ENCODE measurements at places on chromosomes 3 and 15. TPM values are rescaled to one million over a fixed set of nuclear protein-coding genes. Genes with fewer than 3 reads are reported as not detected.
A peak's percentile ranks its signal among the peaks of the same experiment; 100 is the strongest.

- no peaks in the 10 kb centered on the region for H3K27me3 ChIP-seq
- H3K27ac ChIP-seq, result no peak overlapping the region
- no peak overlapping the region for H3K4me3 ChIP-seq
- no peaks in the 10 kb centered on the region for H3K36me3 ChIP-seq
These were observed 254.1 kb downstream of the SLC9A9 start for GRCh38 chr3:143594206-143594605.

GRCh38 chr3:38740537-38740936 lies 75.5 kb downstream of the SCN10A start:
- no peaks in the 10 kb centered on the region for H3K27me3 ChIP-seq
- H3K27ac ChIP-seq, result no peak overlapping the region
- H3K4me3 ChIP-seq, result no peak overlapping the region
- H3K4me1 ChIP-seq, result no peaks in the 10 kb centered on the region
- DNase-seq, result no peak
- no peaks in the 10 kb centered on the region for H3K36me3 ChIP-seq

Gene SLC9C1
- polyA plus RNA-seq, result not detected

GRCh38 chr3:112649478-112649735 lies 8.5 kb upstream of the CCDC80 start:
- no peaks in the 10 kb centered on the region for H3K36me3 ChIP-seq
- H3K27me3 ChIP-seq, result no peaks in the 10 kb centered on the region
- DNase-seq, result no peak
- H3K4me3 ChIP-seq, result no peak overlapping the region
- H3K4me1 ChIP-seq, result no peaks in the 10 kb centered on the region
- no peak overlapping the region for H3K27ac ChIP-seq

Gene KNG1
- not detected for polyA plus RNA-seq

DNA sequence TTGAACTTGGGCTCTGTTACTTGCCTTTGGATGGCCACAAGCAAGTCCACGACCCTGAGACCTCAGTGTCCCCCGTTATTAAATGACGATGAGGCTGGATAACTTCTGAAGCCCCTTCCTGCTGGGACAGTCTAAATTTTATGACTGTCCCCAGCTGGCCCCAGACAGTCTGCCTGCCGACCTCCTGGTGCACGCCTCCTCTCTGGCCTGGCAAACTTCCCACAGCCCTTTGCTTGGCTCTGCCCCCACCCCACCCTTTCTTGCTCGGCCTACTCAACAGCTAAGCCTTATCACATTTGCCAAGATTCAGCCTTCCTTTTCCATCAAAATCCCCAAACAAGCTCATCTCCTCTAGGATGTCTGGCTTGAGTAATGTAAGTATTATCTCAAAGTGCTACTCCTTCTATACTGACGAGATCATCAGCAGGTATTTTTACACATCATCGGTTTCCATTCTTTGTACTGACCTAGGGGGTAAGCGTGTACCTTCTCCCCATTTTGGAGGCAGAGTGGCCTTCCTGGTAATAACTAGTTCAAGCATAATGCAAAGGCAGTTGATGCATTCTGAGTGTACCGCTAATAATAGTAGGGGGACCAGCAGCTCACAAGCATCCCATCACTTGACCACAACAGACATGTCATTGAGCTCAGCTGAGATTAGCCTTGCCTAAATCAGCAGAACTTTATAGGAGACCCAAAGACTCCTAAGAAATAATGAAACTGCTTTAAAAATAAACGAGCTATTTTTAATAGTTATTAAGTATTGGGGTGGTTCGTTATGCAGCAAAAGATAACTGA lies 120.8 kb upstream of the HACD2 start:
- H3K27me3 ChIP-seq, result no peaks in the 10 kb centered on the region
- H3K36me3 ChIP-seq, result no peaks in the 10 kb centered on the region
- no peak overlapping the region for H3K27ac ChIP-seq
- peaks cover 8% of the 10 kb centered on the region for H3K4me1 ChIP-seq

- no peak overlapping the region for H3K4me3 ChIP-seq
- no peak for DNase-seq
- H3K27me3 ChIP-seq, result no peaks in the 10 kb centered on the region
- no peak overlapping the region for H3K27ac ChIP-seq
These were observed 186.5 kb downstream of the ZNF385D start for GRCh38 chr3:21564531-21564930.

Gene ATP13A5
- 0.07 TPM for polyA plus RNA-seq

DNA sequence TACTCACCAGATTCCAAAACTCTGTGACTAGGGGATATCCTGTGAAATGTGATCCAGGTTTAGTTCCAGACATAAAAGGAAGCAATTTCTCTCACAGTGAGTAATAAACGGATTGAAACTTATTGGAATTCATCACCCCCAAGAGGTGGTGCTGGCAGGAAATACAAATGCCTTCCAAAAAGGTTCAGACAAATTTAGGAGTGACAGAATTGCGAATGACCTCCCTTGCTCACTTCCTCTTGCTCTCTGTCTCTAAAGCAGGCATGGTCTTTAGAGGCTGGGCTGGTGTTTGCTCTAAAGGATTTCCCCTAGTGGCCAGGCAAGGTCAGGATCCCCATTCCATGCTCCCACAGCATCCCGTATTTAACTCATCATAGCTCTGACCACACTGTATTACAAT lies 449.4 kb upstream of the PPP2R3A start:
- H3K4me1 ChIP-seq, result no peaks in the 10 kb centered on the region
- DNase-seq, result no peak
- no peaks in the 10 kb centered on the region for H3K27me3 ChIP-seq

DNA sequence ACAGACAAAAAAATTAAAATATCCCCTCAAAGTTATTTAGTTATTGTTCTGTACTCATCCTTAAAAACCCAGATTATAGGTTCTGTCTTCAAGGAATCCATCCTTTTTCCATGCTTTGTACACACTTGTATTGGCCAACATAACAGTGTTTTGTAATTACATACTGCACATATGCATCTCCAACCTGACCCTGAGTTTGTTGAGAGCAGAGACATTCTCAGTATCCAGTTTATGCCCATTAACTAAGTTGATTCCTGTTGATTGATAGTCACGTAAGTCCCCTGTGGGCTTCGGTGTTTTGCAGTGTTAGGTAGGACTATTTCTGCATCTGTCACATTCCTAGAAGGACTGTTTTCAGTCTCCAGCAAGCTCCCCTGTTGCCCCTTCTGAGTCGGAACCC lies 33.6 kb downstream of the MOBP start:
- no peaks in the 10 kb centered on the region for H3K4me1 ChIP-seq
- no peaks in the 10 kb centered on the region for H3K27me3 ChIP-seq
- H3K36me3 ChIP-seq, result no peaks in the 10 kb centered on the region
- no peak overlapping the region for H3K27ac ChIP-seq
- H3K4me3 ChIP-seq, result no peak overlapping the region

GRCh38 chr3:23706111-23706510 lies 99.6 kb upstream of the UBE2E1 start:
- DNase-seq, result no peak
- no peak overlapping the region for H3K27ac ChIP-seq
- no peaks in the 10 kb centered on the region for H3K4me1 ChIP-seq
- no peaks in the 10 kb centered on the region for H3K36me3 ChIP-seq
- H3K4me3 ChIP-seq, result no peak overlapping the region

Gene MITF
- 37.1 TPM for polyA plus RNA-seq

Gene BCL2A1
- 2.0 TPM for polyA plus RNA-seq

Gene AGBL1
- polyA plus RNA-seq, result not detected

Gene TEX55
- polyA plus RNA-seq, result not detected

DNA sequence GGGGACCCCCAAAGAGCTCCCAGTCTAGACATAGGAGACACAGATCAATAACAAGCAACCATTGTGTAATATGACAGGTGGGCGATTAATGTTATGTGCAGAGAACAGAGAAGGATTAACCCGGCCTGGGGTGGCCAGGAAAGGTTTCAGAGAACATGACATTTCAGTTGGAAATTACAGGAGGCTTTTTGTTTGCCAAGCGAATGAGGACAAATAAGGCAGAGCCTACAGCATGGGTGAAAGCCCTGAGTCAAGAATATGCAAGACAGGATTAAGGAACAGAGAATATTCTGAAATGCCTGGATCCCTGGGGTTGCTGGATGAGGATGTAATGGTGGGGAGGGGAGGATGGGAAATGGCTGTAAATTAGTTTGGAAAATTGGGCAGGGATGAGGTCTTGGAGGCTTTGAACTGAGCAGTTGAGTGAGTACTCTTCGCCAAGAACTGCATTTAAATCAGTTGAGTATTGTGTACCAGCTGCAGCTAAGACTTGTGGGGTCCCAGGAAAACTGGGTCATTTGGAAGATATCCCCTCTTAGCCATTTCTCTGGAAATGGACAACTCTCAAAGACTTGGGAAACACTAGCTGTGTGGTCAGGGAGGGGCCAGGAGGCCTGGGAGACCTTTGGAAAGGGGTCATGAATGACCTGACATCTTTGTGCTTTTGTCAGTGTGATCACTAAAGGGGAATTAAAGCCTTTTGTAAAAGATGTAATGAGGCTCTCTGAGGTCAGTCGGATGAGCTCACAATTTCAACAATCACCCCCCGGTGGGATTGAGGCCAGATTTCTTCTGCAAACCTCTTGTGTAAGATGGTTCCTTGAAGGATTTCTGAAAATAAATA lies 198.6 kb upstream of the NR2E3 start:
- H3K4me1 ChIP-seq, result no peaks in the 10 kb centered on the region
- H3K27me3 ChIP-seq, result no peaks in the 10 kb centered on the region
- DNase-seq, result peak; percentile 28
- no peak overlapping the region for H3K4me3 ChIP-seq
- H3K36me3 ChIP-seq, result no peaks in the 10 kb centered on the region

Measured in ovary (tissue), 10 donors.